PC-9 (cell line): ENCODE measurements at places on chromosomes 13 and 19.

GRCh38 chr13:105291987-105292386 lies 1243.5 kb downstream of the EFNB2 start:
- no peak for DNase-seq

- no peak for DNase-seq
Measured at GRCh38 chr13:91111476-91112200, 235.8 kb upstream of the MIR17HG start.

DNA sequence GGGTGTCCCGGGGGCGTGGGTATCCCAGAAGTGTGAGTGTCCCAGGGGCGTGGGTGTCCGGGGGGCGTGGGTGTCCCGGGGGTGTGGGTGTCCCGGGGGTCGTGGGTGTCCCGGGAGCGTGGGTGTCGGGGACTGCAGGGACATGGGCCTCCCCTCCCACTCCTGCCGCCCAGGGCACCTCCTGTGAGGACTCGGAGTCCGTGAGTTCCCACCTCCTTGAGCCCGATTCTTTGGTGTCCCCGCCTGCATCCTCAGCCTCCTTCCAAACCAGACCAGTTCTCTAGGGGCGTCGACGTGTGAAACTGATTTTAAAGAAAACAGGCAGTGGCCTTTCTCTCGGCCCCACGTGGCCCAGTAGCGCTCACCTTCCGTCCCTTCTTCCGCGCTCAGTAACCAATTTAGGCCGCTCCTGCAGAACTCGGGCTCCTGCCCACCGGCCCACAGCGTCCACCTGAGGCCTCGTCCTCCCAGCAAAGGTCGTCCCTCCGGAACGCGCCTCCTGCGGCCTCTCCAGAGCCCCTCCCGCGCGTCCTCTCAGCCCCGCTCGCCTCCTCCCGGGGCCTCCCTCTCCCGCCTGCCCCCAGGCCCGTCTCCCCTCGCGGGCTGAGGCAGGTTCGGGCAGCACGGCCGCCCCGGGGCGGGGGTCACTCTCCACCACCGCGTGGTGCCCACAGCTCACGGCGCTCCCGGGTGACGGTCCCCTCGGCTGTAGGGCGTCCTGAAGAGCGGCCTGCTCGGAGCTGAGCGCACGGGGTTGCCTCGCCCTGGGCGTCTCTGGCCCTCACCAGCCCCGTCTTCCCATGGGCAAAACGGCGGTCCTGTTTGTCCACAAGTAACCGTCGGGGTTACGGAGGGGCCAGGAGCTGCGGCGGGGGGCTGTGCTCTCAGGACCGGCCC lies 3.8 kb downstream of the F7 start:
- no peak for DNase-seq

DNA sequence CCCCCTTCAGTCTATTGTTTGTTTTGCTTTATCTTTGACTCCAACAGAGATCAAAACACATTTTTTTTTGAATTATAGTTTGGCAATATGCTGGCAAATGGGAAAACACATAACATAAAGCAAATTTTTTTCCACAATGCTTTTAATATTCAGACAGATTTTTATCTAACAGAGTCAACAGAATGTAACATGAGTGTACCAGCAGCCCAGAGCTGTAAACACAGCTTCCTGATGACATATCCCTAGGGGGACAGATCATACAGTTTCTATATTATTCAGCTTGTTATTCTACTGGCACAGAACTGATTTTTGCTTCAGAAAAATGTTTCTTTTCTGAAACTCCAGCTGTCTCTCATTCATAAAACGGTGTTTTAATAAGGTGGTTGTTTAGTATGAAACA lies 168.8 kb downstream of the OLFM4 start:
- DNase-seq = no peak

- no peak for DNase-seq
Measured at GRCh38 chr19:58381460-58382212, 806 bp upstream of the ZNF837 start.

GRCh38 chr19:18713550-18714117 lies 30.2 kb downstream of the CRTC1 start:
- DNase-seq = no peak

DNA sequence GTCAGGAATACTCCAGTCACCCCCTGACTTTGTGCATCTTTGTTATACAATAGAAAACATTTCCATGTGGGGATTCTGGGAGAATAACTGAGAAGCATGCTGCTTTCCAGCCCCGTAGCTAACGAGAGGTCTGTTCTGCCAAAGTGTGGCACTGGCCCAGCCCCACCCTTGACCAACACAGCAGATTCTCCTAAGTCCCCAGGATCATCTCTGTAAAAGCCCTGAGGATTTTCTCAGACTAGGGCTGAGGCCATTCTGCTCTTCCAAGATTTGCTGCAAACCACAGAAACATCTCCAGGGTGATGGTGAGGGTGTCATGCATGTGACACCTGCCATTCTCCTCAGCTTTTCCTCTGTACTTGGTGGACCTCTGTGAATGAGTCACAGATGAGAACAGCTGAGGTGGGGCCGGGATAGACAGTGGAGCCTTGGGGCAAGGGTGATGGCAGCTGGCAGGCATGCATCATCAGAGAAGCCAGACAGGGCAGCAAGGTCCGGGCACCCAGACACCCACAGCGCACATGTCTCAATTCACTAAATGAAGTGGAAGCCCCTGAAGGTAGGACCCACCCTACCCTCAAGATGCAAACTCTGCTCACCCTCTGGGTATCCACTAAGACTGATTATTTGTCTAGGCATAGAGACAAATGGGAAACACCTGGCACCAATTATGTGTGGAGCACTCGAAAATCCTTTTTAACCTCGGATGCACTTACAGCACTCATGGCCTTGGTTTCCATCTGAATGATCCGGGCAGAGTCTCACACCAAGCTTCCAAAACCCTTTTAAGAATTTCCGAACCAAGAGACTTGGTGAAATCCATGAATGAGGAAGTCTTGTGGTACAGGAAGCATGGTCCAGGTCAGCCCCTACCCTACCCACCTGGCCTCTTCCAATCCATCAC lies 20.1 kb upstream of the DOCK9 start:
- peak; percentile 81 for DNase-seq

DNA sequence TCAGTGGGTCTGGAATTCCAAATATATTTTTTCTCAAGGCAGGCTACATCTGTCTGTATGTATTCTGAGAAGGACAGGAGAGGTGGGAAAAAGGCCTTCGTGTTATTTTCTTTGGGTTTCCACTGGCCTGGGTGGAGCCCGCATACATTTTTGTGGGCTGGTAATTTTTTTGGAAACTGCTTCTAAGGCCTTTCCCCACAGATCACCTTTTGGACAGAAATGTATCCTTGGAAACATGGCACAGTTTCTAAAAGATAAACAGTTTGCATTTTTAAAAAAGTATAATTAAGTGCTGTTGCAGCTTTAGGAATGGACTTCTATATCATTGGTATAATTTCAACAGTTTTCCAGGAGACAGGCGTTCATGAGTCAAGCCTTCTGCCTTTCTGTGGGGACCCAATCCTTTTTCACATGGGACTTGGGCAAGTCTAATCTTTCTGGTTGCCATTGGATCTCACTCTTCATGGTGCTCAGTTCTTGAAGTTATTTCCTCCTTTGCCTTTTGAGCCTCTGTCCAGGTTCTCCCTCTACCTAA lies 8.9 kb downstream of the RFX2 start:
- DNase-seq = no peak

GRCh38 chr19:48379058-48379457 lies 12.3 kb downstream of the KDELR1 start:
- no peak for DNase-seq

GRCh38 chr19:4429771-4430171 lies 27.3 kb downstream of the CHAF1A start:
- no peak for DNase-seq

GRCh38 chr13:36261976-36262375 lies 35.6 kb downstream of the CCDC169 start:
- DNase-seq = no peak

DNA sequence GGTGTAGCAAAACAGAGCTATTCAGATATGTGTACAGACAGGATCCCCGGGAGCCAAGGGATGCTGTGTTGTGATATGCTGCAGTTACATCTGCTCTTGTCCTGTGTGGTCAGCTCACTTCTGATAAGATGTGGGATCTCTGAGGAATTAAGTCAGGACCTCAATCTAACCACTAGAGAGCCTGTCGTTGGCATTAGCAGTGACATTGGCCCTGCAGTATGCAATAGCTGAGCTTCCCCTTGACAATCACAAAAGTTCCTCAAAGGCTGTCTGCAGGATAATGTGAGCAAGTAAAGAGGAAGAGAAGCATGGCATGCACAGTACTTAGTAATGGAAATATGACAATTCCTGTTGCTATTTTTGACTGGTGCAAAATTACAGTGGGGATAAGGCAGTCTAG lies 203.4 kb upstream of the MIR17HG start:
- no peak for DNase-seq

DNA sequence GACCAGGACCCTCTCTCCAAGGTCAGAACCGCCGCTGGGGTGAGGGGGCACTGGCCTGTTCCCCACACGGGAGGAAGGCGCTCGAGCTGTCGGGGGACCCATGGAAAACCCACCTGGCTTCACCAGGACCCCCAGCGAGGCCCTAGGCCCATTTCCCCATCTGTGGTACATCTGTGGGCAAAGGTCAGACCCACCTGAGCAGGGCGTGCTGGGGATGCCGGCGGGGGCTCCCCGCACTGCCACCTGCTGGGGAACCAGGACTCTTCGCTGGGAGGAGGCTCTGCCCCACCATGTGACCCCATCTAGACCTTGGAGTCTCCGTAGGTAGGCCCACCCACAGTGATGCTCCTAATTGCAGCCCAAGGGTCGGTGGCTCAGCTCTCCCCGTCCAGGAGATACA lies 511 bp downstream of the WDR88 start:
- no peak for DNase-seq

- no peak for DNase-seq
Measured at GRCh38 chr19:40006273-40006691, 9.4 kb downstream of the ZNF546 start.

- DNase-seq = no peak
Measured at GRCh38 chr13:51806566-51806965, 2.6 kb upstream of the DHRS12 start.

- DNase-seq = peak; percentile 2
Measured at GRCh38 chr19:20513189-20513904, 52.2 kb downstream of the ZNF737 start.

DNA sequence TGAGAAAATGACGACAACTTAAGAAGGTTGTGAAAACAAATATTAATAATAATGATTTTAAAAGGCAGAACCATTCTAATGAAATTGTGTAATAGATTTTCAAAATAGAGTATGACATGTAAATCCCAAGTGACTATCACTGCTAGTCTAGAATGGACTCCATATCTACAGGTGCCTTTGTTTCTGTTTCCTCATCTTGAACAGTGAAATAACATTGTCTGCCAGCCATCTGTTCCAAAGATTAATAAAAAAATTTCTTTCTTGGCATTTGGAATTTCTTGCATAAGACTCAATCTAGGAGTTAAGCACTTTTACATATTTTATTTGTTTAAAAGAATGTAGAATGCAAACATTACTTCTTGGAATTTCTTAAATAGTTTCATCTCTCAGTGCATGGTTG lies 520.1 kb upstream of the ARGLU1 start:
- no peak for DNase-seq

GRCh38 chr13:50730496-50731351 lies 112.8 kb downstream of the DLEU7 start:
- DNase-seq = no peak

GRCh38 chr13:86569119-86569518 lies 769.9 kb upstream of the SLITRK6 start:
- no peak for DNase-seq
